MG63 (cell line): ENCODE measurements at places on chromosomes 7 and 10.

DNA sequence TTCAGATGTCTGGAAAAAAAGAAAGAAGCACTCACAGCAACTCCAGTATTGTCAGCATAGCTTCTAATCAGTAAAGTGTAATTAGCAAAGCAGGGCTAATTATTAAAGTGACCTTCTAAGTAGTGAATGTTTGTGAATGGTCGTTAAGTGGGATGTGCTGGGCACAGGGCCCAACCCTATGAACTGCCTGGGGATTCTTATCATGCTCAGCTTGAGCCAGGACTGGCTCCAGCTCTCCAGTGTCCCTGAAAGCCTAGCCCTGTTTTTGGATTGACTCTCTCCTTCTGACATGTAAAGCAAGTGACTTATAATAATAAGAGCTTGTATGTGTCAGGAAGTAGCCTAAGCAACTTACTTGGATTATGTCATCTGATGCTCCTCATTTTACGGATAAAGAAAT is 9.5 kb upstream of the TBX20 start:
- no peak for DNase-seq

GRCh38 chr10:132313305-132313704 is 5.6 kb upstream of the STK32C start:
- no peak for DNase-seq

DNA sequence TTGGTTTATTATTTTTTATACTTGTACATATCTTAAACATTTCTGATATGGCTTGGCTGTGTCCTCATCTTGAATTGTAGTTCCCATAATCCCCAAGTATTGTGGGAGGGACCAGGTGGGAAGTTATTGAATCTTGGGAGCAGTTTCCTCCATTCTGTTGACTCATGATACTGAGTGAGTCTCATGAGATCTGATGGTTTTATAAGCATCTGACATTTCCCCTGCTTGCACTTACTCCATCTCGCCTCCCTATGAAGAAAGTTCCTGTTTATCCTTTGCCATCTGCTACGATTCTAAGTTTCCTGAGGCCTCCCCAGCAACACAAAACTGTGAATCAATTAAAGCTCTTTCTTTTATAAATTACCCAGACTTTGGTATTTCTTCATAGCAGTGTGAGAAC is 207.7 kb downstream of the TPK1 start:
- no peak for DNase-seq

DNA sequence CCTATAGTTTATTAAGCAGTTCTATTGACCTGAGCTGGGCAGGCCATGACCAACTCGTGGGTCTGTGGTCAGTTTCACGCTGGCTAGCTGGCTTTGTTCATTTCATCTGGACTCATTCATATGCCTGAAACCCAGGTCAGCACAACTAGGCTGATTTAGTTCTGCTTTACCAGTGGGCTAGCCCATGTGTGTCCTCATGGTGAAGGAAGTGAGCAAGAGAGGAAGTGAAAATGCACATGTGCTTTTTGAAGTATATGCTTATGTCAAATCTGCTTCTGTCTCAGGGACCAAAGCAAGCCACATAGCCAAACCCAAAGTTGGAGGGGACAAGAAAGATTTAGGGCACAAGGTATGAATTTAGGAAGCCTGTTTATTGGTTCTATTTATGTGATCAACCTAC is 154.5 kb downstream of the RNF133 start:
- no peak for DNase-seq

DNA sequence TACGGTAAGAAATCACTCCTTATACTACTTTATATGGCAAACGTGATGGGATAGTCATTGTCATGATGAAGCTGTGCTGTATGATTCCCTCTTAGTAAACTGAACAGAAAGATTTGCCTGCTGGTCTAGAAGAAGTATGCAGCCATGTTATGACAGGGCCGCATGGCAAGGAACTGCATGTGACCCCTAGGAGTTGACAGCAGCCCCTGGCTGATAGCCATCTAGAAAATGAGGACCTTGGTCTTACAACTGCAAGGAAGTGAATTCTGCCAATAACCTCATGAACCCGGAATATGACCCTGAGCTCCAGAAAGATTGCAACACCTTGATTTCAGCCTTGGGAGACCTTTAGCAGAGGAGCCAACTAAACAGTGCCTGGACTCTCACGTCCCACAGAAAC is 193.3 kb downstream of the SEMA3E start:
- no peak for DNase-seq

DNA sequence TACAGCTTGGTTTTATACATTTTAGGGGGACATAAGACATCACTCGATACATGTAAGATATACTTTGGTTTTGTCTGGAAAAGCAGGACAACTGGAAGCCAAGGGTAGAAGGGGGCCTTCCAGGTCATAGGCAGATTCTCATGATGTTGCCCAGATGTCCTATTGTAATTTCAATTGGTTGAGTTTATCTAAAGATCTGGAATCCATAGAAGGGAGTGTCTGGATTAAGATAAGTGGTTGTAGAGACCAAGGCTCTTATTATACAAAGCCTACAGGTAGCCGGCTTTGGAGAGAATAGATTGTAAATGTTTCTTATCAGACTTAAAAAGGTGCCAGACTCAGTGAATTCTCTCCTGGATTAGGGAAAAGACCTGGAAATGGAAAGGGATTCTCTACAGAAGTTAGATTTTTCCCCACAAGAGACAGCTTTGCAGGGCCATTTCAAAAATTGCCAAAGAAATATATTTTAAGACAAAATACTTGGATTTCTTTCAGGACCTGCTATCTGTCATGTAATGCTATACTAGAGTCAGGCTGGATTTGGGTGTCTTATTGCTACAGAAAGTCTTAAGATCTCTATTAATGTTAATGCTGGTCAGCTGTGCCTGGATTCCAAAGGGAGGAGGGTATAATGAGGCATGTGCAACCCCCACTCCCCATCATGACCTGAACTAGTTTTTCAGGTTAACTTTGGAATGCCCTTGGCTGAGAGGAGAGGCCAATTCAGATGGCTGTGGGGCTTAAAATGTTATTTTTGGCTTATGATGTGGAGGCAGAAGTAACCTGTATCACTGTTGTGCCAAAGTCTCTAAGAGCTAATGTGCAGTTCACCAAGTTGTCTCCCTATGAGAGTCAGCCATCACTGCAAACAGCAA is 511.1 kb upstream of the C7orf33 start:
- DNase-seq = no peak

DNA sequence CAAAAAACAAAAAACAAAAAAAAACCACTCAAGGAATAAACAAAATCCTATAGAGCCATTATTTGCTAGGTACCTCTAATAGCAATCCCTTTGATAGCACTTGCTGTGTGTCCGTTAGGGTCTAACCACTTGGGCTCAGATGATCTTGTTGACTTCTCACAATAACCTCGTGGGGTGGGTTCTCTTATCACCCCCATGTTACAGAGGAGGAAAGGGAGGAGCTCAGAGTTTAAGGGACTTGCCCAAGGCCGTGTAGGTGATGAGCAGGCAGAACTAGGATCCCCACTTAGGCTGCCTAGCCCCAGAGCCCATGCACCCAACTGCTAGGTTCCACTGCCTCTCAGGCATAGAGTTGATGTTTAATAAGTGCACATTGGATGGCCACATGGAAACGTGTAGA is 131.1 kb downstream of the CAMK1D start:
- DNase-seq = no peak

GRCh38 chr10:96073722-96074121 is 30.3 kb downstream of the CCNJ start:
- no peak for DNase-seq

GRCh38 chr7:151120896-151121295 is 34.6 kb downstream of the AGAP3 start:
- no peak for DNase-seq
